ENCODE measurements at places on chromosomes 4 and X.

DNA sequence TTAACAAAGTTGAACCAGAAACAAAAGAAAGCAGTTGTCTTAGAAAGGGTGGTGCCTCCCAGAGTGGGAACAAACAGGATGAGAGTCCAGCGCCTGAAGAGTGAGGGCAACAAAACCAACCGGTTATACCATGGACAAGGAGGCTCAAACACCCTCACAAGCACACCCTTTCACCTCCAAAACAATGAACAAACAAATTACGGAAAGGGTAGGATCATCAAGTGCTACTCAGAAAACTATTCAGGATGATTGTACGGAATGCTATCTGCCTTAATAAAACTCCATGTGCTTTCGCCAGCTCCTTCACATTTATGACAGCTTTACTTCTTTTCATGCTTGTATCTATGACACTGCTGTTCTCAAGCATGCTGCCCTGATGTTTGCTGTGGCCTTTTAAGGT is 26.8 kb downstream of the SLC39A8 start:
- no peak for DNase-seq

DNA sequence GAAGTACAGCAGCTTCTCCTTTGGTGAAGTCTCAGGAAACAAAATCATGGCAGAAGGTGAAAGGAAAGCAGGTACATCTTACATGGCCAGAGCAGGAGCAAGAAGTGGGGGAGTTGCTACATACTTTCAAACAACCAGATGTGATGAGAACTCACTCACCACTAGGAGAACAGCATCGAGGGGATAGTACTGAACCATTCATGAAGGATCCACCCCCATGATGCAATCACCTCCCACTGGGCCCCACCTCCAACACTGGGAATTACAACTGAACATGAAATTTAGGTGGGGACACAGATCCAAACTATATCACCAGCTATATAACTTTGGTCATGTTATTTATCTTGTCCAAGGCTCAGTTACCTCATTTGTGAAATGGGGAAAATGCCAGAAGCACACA is 159.4 kb downstream of the OPHN1 start:
- no peak for DNase-seq

- no peak for DNase-seq
Measured at GRCh38 chrX:47933946-47934345, 69.8 kb downstream of the ZNF182 start.

GRCh38 chrX:3462166-3462508 is 115.7 kb upstream of the MXRA5 start:
- DNase-seq = no peak

GRCh38 chr4:10063544-10064300 is 42.4 kb upstream of the SLC2A9 start:
- DNase-seq = no peak

DNA sequence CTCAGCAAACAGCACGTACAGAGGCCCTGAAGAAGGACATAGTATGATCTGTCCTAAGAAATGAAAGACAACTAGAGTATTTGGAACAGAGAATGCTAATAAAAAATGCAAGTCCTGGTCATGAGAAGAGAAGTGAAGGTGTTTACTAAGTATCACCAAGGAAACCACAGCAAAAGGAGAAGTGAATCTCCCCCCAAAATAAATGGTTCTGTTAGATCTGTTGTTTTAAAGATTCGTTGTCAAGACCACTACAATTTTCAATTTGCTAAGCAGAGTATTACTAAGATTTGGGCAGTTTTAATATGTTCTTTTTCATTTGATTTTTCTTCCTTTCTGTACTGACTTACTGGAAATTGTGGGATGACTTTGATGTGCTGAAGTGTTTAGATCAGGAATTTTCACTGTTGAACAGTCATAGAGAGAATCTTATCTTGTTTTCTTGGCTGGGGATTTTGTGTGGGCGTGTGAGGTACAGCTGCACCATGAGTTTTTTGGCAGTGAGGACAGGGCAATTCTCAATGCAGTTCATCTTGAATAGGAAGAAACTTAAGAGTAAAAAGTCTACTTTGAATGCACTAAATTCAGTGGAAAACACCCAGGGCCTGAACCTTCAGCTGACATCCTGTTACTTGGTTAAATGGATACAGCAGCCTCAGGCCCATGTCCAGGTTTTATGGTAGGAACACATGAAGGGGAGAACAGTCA is 132.2 kb downstream of the STIM2 start:
- DNase-seq = no peak

DNA sequence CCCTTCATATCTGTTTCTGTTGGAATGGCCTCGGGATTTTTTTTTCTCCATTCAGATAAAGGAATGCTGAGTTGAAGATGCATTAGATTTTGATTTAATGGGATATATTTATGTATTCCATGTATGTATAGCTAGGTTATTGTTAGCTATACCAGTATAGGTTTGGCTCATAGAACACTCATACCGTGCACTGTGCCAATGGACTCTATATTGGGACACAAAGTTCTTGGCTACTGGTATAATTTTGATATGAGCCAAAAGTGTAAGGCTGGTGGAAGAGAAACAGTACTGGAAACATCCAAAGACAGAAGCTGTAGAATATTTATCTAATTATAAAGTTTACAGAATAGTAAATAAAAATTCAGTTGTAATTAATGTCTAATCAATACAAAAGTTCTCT is 1912.1 kb downstream of the STIM2 start:
- DNase-seq = no peak

Data from DMS 273 treated with DMSO at 0.1 percent for 48 hours (cell line).